ENCODE measurements at places on chromosomes 7 and 10.

- H3K27me3 ChIP-seq: no peaks in the 10 kb centered on the region
- H3K4me3 ChIP-seq: no peak overlapping the region
- no peaks in the 10 kb centered on the region for H3K4me1 ChIP-seq
- H3K27ac ChIP-seq: no peak overlapping the region
- no peaks in the 10 kb centered on the region for H3K36me3 ChIP-seq
Measured at GRCh38 chr10:37572206-37572605, 285.2 kb downstream of the ZNF248 start.

DNA sequence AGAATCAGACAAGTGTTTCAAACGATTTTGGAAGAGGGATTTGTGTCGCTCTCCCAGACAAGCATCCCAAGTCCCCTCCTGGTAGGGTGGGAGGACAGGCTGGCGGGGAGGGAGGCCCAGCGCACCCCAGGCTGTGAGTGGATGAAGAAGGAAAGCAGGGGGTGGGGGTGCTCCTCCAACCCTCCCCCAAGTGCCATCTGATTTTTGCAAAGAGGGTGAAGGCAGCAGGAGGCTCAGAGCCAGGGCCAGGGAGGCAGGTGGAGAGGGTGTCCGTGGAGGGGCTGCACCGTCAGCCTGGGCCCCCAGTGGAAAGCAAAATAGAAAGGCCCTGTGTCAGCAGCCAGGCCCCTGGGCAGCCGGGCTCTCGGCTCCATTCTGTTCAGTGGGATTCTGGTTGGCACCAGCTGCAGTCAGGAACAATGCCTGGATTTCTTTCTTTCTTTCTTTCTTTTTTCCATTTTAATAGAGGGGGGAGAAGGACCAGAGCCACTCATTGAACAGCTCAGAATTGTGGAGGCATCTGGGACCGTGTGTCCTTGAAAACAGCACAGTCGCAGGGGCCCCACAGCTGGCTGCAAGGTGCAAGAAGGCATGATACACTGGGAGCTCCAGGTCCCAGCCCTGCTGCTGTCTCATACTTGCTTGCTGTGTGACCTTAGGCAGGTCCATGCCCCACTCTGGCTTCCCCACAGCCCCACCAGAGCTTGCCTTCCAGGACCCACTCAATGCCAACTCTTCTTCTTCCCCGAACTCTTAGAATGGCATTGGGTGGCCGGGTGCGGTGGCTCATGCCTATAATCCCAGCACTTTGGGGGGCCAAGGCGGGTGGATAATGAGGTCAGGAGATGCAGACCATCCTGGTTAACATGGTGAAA is 7.1 kb upstream of the ZMIZ1 start:
- H3K4me3 ChIP-seq: no peak overlapping the region
- DNase-seq: no peak
- H3K4me1 ChIP-seq: peaks cover 21% of the 10 kb centered on the region

GRCh38 chr10:43891241-43891640 is 242.6 kb upstream of the ZNF32 start:
- H3K27ac ChIP-seq: no peak overlapping the region
- H3K4me3 ChIP-seq: no peak overlapping the region
- no peaks in the 10 kb centered on the region for H3K36me3 ChIP-seq
- DNase-seq: no peak

DNA sequence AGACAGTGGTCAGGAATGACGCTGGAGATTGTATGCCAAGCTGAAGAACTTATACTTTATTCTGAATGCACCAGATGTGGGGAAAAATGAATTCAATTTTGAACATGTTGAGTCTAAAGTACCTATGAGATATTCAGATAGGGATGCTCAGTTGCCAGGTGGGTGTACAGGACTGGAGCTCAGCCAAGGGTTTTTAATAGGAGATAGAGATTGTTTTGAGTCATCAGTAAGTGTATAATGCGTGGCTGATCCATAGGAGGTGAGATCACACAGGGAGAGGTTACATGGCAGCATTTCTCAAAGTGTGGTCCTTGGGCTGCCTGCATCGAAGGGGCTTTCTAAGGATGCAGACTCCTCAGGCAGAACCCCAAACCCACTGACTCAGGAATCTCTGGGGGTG is 6.8 kb upstream of the HIPK2 start:
- no peak overlapping the region for H3K27ac ChIP-seq
- H3K36me3 ChIP-seq: no peaks in the 10 kb centered on the region
- H3K4me1 ChIP-seq: no peaks in the 10 kb centered on the region
- H3K27me3 ChIP-seq: no peaks in the 10 kb centered on the region

DNA sequence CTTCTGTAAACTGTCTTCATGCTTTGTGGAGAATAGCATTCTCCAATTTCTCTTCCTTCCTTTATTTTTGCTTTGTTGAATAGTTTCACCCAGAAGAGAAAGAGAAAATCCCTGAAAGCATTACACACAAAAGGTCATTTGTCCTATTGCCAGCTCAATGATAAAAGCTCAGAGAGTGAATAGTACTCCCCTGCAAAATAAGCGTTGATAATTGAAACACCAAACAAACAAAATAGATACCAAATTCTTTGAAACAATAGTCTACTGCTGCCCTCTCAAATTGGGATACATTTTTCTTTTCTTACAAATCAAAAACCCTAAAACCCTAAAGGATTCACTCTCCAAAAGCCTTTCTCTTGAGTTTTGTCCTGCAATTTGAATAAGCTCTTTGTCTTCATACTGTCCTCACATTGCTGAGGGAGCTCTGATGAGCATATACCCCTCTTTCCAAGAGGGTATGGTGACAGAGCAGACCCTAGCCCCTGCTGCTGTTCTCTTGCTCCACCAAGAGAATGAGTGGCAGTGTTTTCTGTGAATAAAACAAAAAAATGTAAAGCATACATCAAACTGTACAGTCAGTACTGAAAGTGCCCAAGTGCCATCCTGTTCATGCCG is 134.4 kb downstream of the CSTF2T start:
- no peak overlapping the region for H3K4me3 ChIP-seq
- H3K36me3 ChIP-seq: no peaks in the 10 kb centered on the region
- H3K27me3 ChIP-seq: no peaks in the 10 kb centered on the region
- no peak for DNase-seq

GRCh38 chr10:114131094-114131493 is 42.9 kb downstream of the CCDC186 start:
- DNase-seq: no peak
- H3K4me1 ChIP-seq: no peaks in the 10 kb centered on the region

GRCh38 chr10:35347121-35347562 is 10.8 kb downstream of the CCNY start:
- DNase-seq: no peak
- H3K36me3 ChIP-seq: peaks cover 3% of the 10 kb centered on the region
- H3K4me1 ChIP-seq: peaks cover 1% of the 10 kb centered on the region
- H3K27ac ChIP-seq: no peak overlapping the region

- H3K36me3 ChIP-seq: no peaks in the 10 kb centered on the region
- no peak overlapping the region for H3K27ac ChIP-seq
- no peaks in the 10 kb centered on the region for H3K27me3 ChIP-seq
- H3K4me3 ChIP-seq: no peak overlapping the region
- no peak for DNase-seq
Measured at GRCh38 chr7:111108000-111108399, 17.1 kb downstream of the LRRN3 start.

DNA sequence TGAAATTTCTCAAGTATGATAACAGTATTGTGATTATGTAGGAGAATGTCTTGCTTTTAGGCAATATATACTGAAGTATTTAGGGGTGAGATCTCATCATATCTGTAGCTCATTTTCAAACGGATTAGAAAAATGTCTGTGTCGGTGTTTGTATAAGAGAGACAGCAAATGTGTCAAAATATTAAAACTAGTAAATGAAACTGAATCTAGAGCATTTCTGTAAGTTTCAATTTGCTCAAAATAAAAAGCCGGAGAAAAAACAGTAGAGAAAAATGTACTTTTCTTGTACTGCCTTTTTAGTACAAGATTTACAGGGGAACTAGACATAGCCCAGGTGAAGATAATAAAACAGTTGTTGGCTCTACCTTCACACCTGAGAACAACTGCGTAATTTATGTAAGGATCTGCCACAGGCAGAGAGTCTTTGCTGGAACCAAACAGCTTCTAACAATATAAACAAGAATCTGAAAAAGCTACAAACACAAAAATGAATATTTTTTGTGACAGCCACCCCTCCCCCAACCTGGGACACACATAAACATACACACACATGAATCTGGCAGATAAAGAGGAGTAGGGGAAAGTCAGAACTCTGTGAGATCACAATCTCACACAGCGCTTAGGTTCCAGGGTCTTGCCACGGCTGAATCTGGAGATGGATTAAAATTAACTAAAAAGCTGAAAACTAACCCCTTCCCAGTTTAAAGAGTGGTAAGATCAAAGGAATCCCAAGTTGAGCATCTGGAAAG is 153.3 kb downstream of the AVL9 start:
- H3K27me3 ChIP-seq: no peaks in the 10 kb centered on the region
- DNase-seq: no peak
- H3K36me3 ChIP-seq: no peaks in the 10 kb centered on the region

GRCh38 chr7:66016131-66016461 is 34.1 kb upstream of the GUSB start:
- H3K27me3 ChIP-seq: no peaks in the 10 kb centered on the region
- H3K4me1 ChIP-seq: no peaks in the 10 kb centered on the region
- no peak overlapping the region for H3K4me3 ChIP-seq
- H3K36me3 ChIP-seq: no peaks in the 10 kb centered on the region
- H3K27ac ChIP-seq: no peak overlapping the region

GRCh38 chr10:65423043-65423442 is 1502.8 kb upstream of the LRRTM3 start:
- no peaks in the 10 kb centered on the region for H3K4me1 ChIP-seq
- no peaks in the 10 kb centered on the region for H3K27me3 ChIP-seq
- H3K27ac ChIP-seq: no peak overlapping the region
- H3K36me3 ChIP-seq: no peaks in the 10 kb centered on the region
- H3K4me3 ChIP-seq: no peak overlapping the region

- no peak for DNase-seq
- peaks cover 16% of the 10 kb centered on the region for H3K36me3 ChIP-seq
- peak within 1 kb of the TSS; percentile 46 for H3K4me3 ChIP-seq
- H3K27me3 ChIP-seq: no peaks in the 10 kb centered on the region
- peak within 1 kb of the TSS; percentile 16 for H3K27ac ChIP-seq
Measured at GRCh38 chr7:727104-727805, at the start of gene PRKAR1B. Gene PRKAR1B, minus strand, starts transcription at chr7:727281. Its CDS starts 15,776 bp downstream, at chr7:711505.

DNA sequence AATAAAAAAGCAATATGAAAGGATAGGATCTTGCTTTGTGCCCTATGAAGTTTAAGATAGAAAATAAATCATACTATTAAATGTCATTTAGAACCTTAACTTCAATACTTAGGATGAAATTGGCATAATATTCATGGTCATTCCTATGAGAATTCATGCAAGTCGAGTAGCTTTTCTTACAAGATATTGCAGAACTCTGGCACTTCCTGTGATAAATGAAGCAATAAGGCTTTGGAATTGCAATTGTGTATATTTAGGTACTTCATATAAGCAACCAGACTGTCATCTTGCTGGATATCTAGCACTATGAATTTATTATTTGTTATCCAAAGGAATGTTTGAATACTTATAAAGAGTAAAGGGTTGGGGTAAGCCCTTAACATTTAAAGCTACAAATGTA is 116.5 kb downstream of the ZNF438 start:
- H3K27me3 ChIP-seq: no peaks in the 10 kb centered on the region
- no peak for DNase-seq
- H3K4me1 ChIP-seq: no peaks in the 10 kb centered on the region
- H3K4me3 ChIP-seq: no peak overlapping the region
- H3K36me3 ChIP-seq: no peaks in the 10 kb centered on the region

- no peaks in the 10 kb centered on the region for H3K36me3 ChIP-seq
- DNase-seq: no peak
- H3K27ac ChIP-seq: no peak overlapping the region
- H3K4me1 ChIP-seq: no peaks in the 10 kb centered on the region
- H3K27me3 ChIP-seq: no peaks in the 10 kb centered on the region
- H3K4me3 ChIP-seq: no peak overlapping the region
Measured at GRCh38 chr10:44498222-44498621, 113.3 kb upstream of the CXCL12 start.
